ENCODE measurements at places on chromosomes 1 and 21. TPM values are rescaled to one million over a fixed set of nuclear protein-coding genes. Genes with fewer than 3 reads are reported as not detected.

DNA sequence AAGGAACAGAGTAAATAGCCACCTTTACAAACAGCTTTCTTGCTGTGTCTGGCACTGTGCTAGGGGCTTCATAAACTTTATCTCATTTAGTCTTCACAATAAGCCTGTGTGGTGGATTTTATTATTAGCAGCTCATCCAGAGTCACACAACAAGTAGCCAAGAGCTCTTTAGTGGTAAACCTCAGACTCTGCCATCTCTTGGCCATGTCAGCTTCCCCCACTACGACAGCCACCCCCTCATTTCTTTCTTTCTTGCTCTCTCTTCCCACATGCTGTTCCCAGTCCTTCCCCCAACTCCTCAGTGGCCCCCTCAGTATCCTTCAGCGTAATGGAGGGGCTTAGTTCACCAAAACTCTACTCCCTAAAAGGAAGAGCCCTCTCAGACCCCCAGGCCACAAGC is 1.2 kb upstream of the ZNF683 start:
- no peak for DNase-seq

UHMK1 gene
- total RNA-seq = 21.7 TPM

- no peak for DNase-seq
Measured at GRCh38 chr1:149846593-149847466, 52.5 kb upstream of the BOLA1 start.

DNA sequence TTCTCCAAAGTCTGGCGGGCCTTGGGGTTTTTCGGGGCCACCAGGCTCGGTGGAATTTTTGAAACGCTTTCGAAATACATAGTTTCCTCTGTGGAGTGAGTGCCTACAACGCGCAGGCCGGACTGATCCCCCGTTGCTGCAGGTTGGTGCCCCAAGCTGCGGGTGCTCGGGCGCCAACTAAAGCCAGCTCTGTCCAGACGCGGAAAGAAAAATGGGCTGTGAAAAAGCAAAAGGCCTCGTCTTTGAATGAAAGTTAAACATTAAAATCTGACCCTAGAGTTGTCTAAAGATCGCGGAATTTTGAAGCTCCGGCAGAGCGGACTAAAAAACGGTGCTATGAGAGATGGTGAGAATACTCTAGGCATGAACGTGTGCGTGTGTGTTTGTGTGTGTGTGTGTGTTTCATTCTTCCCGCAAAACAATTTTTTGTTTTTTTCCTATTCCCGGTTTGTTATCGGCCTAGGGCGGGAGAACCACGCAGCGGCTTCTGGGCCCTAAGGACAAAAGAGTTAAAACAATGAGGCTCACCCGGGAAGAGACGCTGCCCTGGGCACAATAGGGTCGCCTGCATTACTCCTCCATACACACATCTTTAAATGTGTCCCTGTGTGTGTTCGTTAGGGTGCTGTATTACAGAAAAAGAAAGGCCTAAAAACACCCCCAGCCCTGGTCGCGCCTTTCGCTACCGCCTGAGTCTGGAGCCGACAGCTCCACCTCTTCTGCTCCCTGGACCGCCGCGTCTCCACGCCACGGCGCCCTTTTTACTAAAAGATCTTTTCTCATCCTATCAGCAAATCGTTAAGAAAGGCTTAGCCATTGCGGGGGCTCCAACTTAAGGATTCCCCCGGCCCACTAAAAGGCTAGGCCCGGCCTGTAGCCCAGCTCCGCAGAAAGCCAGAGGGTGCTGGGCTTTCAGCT is 3.2 kb downstream of the TBX15 start:
- DNase-seq = peak; percentile 52

DNA sequence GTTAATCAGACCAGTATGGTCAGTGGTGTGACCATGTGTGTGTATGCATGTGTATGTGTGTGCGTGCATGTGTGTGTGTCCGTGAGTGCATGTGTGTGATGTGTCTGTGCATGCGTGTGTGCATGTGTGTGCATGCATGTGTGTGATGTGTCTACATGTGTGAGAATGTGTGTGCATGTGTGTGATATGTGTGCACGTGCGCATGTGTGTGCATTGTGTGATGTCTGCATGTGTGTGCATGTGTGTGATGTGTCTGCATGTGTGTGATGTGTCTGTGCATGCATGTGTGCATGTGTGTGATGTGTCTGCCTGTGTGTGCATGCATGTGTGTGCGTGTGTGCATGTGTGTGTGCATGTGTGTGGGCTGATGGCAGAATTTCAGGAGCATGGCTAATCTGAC is 58.2 kb downstream of the SIK1 start:
- no peak for DNase-seq

DNA sequence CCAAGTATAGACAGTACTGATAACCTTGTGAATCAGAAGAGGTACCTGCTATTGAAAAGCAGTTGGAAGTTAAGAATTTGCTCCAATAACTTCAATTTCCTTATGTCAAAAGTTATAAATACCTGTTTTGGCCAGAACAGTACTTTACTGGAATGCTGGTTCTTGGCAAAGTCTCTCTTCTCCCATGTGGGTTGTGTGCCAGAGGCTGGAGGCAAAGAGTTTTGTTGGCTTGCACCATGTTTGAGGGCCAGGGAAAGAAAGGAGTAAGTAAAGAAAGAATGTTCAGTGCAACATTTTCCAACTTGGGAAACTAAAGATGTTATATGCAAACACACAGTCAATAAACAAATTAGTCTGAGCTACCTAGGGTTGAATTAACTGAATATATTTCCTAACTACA is 67.0 kb upstream of the DYNLT5 start:
- DNase-seq = no peak

NUF2 gene
- 98.7 TPM for total RNA-seq

PDE4B gene
- 4.1 TPM for total RNA-seq

ACKR1 gene
- total RNA-seq = not detected

GRCh38 chr1:107782217-107782845 is 182.6 kb downstream of the VAV3 start:
- DNase-seq = peak; percentile 14

DNA sequence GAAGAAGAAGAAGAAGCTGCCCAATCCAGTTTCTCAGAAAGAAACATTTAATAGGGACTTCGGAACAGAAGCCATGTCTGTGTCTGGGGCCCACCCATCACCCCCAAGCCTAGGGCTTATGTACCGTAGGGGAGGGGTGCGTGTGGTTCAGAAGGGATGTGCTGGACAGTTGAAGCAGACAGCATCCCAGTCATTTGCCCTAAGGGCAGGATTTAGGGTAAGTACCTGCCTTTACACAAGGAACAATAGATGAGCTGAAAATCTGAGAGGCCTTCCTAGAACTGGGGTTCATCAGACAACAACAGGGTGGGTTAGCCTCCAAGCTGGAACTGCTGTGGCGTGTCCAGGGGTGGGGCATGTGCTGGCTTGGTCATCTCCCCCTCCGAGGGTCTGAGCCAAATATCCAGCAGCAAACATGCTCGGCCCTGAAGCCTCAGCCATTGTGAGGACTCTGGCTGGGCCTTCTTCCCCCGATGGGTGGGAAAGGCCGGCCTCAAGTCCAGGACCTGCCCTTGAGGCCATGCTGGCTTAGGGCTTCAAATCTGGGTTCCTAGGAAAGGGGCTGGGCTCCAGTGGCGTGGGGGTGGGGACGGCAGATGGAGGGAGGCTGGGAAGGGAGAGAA is 12.1 kb downstream of the CSTB start:
- no peak for DNase-seq

GRCh38 chr1:62989497-62989896 is 205.6 kb downstream of the ATG4C start:
- DNase-seq = no peak

DNA sequence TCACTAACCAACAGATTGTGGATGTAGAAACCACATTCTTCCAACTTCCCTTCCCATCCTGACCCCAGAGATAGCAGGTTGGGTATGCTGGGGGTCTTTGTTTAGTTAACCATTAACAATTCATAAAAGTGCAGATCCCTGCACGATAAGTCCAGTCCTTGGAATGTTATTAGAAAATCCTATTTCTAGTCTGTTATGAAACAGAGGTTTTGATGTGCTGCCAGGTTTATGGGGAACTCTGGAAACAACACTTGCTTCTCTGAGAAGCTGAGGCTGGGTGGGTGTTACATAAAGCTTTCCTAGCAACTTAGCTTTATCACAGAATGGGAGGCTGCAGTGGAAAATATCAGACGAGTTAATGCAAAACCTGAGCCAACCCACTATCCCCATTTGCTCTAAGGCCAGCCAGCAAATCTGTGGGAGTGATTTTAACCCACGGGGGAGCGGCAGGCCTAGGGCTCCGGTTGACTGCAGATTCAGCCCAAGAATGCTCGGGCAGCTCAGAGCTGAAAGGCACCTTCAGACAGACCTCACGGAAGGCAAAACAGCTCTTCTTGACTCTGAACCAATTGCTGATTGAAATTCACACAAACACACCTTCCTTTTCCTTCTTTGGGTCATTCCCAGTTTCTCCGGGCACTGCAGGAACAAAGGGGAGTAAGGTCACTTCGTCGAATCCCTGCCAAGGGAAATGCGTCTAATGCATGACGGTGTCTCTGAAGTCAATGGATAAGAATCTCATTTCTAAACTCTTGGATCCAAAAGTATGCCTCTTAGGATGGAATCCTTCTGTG is 111.7 kb upstream of the IRF2BP2 start:
- no peak for DNase-seq

OR2M3 gene
- total RNA-seq = not detected

- no peak for DNase-seq
Measured at GRCh38 chr21:45698493-45699184, 55.1 kb downstream of the PCBP3 start.

GRCh38 chr1:89980605-89981004 is 14.3 kb upstream of the ZNF326 start:
- DNase-seq = peak; percentile 41

DNA sequence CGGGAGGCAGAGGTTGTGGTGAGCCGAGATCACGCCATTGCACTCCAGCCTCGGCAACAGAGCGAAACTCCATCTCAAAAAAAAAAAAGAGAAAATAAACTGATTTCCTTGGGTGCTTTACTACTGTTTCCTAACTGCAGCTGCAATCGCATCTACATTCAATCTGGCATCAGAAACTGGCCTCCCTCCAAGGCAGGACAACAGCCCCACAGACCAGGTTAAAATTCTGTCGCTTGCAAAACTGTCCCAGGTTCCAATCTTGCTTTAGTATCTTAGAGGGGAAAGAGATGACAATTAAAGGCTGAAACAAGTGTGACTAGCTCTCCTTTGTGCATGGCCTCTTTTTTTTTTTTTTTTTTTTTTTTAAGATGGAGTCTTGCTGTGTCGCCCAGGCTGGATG is 32.4 kb upstream of the SLC25A33 start:
- no peak for DNase-seq

DNA sequence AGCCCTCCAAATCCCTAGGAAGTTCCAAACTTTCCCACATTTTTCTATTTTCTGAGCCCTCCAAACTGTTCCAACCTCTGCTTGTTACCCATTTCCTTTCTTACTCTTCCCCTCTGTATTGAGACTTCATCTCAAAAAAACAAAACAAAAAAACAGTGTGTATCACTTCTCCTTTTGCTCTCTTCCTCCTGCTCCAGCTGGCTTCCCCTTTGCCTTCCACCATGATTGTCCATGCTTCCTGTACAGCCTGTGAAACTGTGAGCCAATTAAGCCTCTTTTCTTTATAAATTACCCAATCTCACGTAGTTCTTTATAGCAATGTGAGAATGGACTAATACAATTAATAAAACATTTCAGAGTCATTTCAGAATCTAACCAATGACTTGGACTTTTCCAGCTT is 69.6 kb upstream of the KRTAP19-8 start:
- no peak for DNase-seq

Measured in H7 (cell line).